Articular chondrocyte of knee joint (primary cell): ENCODE measurements at places on chromosomes 4 and X. TPM values are rescaled to one million over a fixed set of nuclear protein-coding genes. Genes with fewer than 3 reads are reported as not detected.

Gene CDX4
- total RNA-seq: not detected in 2 replicates

Gene ASB5
- 0.26 and 0.97 TPM in 2 replicates for total RNA-seq

Gene NLGN4X
- total RNA-seq: 8.0 and 9.8 TPM in 2 replicates

Gene FOXR2
- total RNA-seq: not detected in 2 replicates

Gene CFAP47
- under 0.01 TPM in 1 of 2 replicates, not detected in the other for total RNA-seq

Gene NLGN3
- total RNA-seq: 0.22 and 0.26 TPM in 2 replicates

Gene NKX6-1
- 0.13 TPM in 1 of 2 replicates, not detected in the other for total RNA-seq

Gene SMR3B
- not detected in 2 replicates for total RNA-seq

Gene BMPR1B
- 0.26 and 0.54 TPM in 2 replicates for total RNA-seq

Gene PCDH19
- under 0.01 TPM in 2 replicates for total RNA-seq

Gene SOWAHD
- 0.13 and 0.32 TPM in 2 replicates for total RNA-seq

Gene AR
- 2.6 and 4.6 TPM in 2 replicates for total RNA-seq

Gene TIMM8A
- 5.3 and 7.6 TPM in 2 replicates for total RNA-seq

Gene TIGD2
- 9.5 and 12.5 TPM in 2 replicates for total RNA-seq

Gene SULT1E1
- 0.22 TPM in 1 of 2 replicates, not detected in the other for total RNA-seq

Gene VEGFC
- total RNA-seq: 29.1 and 62.5 TPM in 2 replicates

Gene AKAP14
- not detected in 2 replicates for total RNA-seq

Gene NIPAL1
- total RNA-seq: 0.26 and 0.54 TPM in 2 replicates

Gene MYOZ2
- not detected in 2 replicates for total RNA-seq

Gene POF1B
- not detected in 2 replicates for total RNA-seq

Gene SUPT20HL2
- total RNA-seq: 0.11 TPM in 1 of 2 replicates, not detected in the other

Gene OPRPN
- not detected in 2 replicates for total RNA-seq

Gene TASL
- total RNA-seq: not detected in 2 replicates

Gene TEX13D
- not detected in 2 replicates for total RNA-seq

Gene ZNF711
- total RNA-seq: 0.39 and 0.86 TPM in 2 replicates

Gene RAB9A
- total RNA-seq: 43.6 and 50.4 TPM in 2 replicates

Gene ARFIP1
- 44.7 and 46.0 TPM in 2 replicates for total RNA-seq

Gene VCX
- total RNA-seq: not detected in 2 replicates

Gene NPY5R
- total RNA-seq: not detected in 2 replicates

Gene PIN4
- 5.2 and 10.3 TPM in 2 replicates for total RNA-seq

Gene RASGEF1B
- total RNA-seq: 1.2 and 1.7 TPM in 2 replicates

Gene H2BW2
- total RNA-seq: not detected in 2 replicates

Gene SPIN2A
- total RNA-seq: 0.52 and 0.54 TPM in 2 replicates

Gene RNF212
- total RNA-seq: 9.2 and 9.5 TPM in 2 replicates

Gene HTR2C
- total RNA-seq: not detected in 2 replicates

Gene MRPL1
- total RNA-seq: 30.8 and 40.5 TPM in 2 replicates

Gene DCX
- under 0.01 TPM in 1 of 2 replicates, not detected in the other for total RNA-seq

Gene SLC6A14
- not detected in 2 replicates for total RNA-seq

Gene SMIM43
- total RNA-seq: 0.32 and 0.78 TPM in 2 replicates

Gene SATL1
- total RNA-seq: not detected in 2 replicates

Gene CPLX1
- 0.13 TPM in 1 of 2 replicates, not detected in the other for total RNA-seq

Gene ENPEP
- total RNA-seq: 0.22 and 0.26 TPM in 2 replicates

Gene MAP3K15
- total RNA-seq: not detected in 2 replicates

Gene GRID2
- total RNA-seq: not detected in 2 replicates

Gene GBA3
- total RNA-seq: 0.26 TPM in 1 of 2 replicates, not detected in the other

Gene GSX2
- total RNA-seq: 0.43 TPM in 1 of 2 replicates, not detected in the other

Gene BEX1
- total RNA-seq: not detected in 2 replicates

Gene PAK3
- total RNA-seq: 0.13 and 0.76 TPM in 2 replicates

Gene BTK
- not detected in 2 replicates for total RNA-seq

Gene SLC2A9
- 3.0 and 5.6 TPM in 2 replicates for total RNA-seq

Gene CLNK
- total RNA-seq: not detected in 2 replicates

Gene DMP1
- not detected in 2 replicates for total RNA-seq

Gene HHIP
- 0.52 and 2.5 TPM in 2 replicates for total RNA-seq

Gene CYLC1
- not detected in 2 replicates for total RNA-seq

Gene GLRA3
- total RNA-seq: not detected in 2 replicates

Gene DNAAF6
- not detected in 2 replicates for total RNA-seq

Gene TCEAL7
- 11.8 and 31.9 TPM in 2 replicates for total RNA-seq

Gene LRRC66
- total RNA-seq: 1.0 and 1.4 TPM in 2 replicates
